ENCODE measurements at places on chromosomes 11 and 22.
A peak's percentile ranks its signal among the peaks of the same experiment; 100 is the strongest.

- no peak for DNase-seq
Measured at GRCh38 chr11:89660234-89660633, 49.9 kb upstream of the TRIM77 start.

DNA sequence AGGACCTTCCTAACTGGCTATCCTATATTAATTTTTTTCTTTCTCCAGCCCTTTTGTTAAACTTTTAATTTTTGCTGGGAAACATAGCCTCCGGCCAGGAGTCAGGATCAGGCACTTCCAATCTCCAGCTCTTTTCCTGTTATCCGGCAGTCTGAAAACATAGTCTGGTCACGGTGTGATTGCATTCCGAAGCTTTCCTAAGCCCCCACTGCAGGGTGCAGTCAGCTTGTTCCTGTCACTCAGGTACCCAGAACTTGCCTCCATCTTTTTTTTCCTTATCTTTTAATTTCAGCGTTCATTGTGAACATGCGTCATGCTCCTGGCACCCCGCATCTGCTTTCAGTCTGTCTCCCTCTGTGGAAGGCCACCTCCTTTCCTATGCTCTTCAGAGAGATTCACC lies 59.4 kb downstream of the GRK3 start:
- DNase-seq: no peak

DNA sequence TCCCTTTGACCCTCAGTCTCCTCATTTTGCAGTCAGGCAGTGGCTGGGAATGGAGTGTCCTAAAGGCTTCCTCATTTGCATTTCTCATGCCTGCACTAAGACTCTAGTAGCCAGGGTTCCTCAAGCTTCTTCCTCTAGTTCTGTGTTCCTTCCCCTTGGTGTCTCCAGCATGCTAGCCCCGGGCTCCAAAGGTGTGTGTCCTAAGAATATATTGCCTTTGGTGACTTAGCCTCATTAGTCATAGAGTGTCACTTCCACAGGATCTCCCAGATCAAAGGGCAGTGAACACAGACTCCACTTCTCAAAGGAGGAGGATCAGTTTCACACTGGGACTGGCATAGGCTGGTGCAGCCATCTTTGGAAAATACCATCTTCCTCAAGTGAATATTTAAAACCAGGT lies 21.4 kb upstream of the ACER3 start:
- no peak for DNase-seq

GRCh38 chr11:67312187-67313021 lies 9.1 kb downstream of the SSH3 start:
- peak; percentile 46 for DNase-seq

DNA sequence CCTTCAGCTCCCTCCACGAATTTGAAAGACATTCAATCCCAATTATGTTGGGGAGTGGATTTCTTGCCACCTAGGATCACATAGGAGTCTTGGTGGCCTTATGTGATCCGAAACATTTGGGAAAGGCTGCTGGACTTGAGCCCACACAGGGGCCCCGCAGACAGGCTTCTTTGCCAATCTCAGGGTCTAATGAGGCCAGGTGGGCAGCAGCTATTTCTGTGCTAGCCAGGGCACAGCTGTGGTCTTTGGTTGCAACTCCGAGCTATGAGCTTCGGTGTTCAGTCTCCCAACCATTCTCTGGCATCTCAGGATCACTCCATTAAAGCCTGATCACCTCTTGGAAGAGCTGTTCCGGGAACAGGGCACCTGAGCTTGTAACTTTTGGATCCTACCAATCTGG lies 84.4 kb downstream of the TP53I11 start:
- no peak for DNase-seq

DNA sequence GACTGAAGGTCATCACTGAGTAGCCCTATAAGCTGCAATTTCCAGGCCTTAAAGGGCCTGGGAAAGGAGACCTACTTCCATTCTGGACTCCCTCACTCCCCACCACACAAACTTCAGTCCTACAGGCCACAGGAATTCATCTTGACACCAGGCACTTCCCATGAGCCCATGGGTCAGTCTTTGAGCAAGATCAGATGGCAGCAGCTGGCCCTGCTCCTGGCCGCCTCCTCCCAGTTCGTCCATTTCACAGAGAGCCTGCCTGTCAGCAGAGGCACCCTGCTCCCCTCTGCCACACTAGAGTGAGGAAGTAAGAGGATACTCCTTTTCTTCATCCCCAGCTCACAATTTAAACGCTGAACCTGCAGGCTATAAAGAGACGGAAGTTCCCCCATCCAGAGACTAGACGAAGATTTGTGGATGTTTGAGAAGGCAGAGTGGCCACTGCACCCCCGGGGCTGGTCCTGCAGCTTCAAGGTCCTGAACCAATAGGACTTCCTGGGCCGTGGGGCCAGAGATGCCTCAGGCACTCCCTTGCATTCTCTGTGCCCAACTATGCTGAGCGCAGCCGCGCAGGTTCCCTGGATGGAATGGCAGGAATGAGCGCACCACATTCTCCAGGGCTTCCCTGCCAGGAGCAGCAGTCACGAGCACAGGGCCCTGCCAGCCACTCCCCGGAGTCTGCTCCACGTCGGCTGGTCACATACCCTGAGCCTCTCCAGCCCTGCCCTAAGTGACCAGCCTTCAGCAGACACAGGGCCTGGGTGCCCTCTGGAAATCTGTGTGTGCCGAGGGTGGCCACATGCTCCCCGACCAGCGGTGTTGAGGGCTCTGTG lies 33.5 kb upstream of the BID start:
- no peak for DNase-seq

GRCh38 chr11:130386056-130386455 lies 42.4 kb downstream of the ADAMTS8 start:
- no peak for DNase-seq

GRCh38 chr11:110000031-110000502 lies 93.1 kb upstream of the ZC3H12C start:
- no peak for DNase-seq

DNA sequence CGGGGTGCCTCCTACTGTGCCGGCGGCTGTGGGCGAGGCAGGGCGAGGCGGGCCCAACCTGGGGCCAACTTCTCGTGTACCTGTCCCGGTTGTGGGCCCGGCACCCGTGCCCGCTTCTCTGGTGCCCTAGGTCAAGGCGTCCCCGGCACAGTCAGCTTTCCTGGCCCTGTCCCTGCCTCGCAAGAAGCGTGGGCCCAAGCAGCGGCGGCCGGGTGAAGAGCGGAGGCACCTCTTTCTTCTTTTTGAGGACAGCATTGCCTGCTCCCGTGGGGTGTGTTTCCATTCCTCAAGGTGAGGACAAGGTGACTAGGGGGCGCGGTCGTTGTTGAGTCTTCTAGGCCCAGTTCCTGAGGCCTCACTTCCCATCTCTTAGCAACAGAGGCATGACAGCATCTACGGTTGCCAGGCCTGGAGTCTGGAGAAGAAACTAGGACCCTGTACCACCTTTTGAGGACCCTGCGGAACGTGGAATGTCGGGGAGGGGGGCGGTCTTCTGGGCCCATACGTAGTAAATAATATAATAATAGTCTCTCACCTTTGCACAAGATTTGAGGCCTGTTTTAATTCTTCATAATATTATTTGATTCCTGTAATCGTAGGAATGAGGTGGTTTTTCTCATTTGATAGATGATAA lies 418 bp downstream of the ACO2 start:
- peak; percentile 56 for DNase-seq

DNA sequence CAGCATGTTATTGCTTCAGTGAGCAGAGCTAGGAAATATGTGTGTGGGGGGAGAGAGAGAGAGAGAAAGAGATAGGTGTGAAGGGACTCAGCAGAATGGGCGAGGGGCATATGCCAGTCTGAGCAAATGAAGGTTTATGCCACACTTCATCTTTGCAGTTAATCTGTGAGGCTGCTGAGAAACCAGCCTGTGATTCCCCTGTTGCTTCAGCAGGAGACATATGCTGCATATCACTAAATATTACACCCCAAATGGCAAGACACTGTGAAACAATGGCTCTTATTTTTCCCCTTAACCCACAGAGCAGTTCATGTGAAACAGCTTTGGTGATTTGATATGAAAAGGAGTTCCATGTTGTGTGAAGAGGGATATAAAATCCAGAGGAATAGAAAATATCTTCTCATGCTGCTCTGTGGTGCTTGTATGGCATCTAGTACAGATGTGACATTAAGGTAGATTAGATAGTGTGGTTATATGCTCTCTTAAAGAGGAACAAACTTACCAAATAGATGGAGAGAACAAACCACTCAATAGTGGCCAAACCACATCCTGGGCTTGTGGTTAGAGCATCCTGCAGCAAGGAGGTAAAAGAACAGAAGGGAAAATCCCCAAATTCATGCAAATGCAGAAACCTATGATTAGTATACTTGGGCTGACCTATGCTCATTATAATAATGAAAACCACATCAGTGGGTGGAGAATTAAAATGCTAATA lies 864.2 kb downstream of the FAM181B start:
- DNase-seq: peak; percentile 86

DNA sequence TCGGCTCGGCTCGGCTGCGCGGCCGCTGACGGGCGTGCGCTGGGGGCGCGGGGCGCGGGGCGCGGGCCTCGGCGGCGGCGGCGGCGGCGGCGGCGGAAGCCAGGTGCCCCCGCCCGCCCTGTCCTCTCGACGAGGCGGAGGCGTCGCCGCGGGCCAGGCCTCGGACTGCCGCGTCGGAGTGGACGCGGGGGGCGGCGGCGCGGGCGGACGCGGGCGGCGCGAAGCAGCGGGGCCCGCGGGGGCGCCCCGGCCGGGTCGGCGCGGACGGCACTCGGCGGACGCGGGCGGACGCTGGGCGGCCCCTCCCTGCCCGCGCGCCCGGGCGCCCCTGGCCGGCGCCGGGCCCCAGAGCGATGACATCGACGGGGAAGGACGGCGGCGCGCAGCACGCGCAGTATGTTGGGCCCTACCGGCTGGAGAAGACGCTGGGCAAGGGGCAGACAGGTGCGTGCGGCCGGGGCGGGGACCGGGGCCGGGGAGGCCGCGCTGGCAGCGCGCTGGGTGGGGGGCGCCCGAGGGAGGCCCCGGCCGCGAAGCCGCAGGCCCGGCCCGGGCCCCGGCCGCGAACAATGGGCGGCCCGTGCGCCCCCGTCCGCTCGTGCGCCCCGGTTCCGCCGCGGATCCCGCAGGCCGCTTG lies at the start of gene BRSK2:
Gene BRSK2, plus strand, starts transcription at position 3 of the 637 bp plus-strand sequence. Its CDS starts 351 bp downstream, at position 354.
- no peak for DNase-seq

DNA sequence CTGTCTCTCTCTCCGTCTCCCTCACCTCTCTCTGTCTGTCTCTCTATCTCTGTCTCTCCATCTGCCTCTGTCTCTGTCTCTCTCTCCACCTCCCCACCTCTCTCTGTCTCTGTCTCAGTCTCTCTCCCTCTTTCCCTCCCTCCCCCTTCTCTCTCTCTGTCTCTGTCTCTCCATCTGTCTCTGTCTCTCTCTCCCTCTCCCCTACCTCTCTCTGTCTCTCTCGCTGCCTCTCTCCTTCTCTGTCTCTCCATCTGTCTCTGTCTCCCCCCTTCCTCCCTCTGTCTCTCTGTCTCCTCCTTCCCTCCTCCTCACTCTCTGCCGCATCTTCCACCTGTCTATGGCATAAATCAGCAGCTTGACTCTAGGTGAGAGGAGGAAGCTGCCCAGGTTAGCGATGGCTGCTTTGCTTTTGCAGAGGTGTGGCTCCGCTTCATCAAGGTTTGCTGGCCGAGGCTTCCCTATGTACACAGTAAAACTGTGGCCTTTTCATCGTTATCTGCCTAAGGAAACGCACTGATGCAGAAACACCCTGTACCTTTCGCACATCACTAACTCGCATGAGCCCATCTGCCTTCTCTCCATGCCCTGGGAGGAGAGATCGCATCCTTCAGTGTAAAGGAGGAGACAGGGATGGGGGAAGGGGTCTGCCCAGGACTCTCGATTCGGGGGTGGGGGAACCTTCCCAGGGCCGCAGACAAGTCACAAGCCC lies 44.5 kb downstream of the ANO1 start:
- DNase-seq: peak; percentile 6

DNA sequence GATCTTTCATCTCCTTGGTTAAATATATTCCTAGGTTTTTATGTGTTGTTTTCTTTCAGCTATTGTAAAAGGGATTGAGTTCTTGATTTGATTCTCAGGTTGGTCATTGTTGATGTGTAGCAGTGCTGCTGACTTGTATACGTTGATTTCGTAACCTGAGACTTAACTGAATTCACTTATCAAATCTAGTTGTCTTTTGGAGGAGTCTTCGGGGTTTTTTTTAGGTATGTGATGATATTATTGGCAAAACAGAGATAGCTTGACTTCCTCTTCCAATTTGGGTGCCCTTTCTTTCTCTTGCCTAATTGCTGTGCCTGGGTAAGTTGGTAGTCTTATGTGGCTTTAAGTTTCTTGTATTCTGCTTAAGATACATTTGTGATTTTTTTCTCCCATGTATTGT lies 52.8 kb downstream of the CBL start:
- no peak for DNase-seq

DNA sequence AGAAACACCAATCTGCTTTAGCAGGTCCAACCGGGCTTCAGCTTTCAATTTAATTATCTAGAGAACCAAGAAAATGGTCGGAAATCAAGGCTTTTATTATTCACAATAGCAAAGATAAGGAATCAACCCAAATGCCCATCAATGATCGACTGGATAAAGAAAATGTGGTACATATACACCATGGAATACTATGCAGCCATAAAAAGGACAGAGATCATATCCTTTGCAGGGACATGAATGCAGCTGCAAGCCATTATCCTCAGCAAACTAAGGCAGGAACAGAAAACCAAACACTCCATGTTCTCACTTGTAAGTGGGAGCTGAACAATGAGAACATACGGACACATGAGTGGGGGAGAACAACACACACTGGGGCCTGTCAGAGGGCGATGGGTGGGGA lies 53.8 kb downstream of the ATG16L2 start:
- no peak for DNase-seq

DNA sequence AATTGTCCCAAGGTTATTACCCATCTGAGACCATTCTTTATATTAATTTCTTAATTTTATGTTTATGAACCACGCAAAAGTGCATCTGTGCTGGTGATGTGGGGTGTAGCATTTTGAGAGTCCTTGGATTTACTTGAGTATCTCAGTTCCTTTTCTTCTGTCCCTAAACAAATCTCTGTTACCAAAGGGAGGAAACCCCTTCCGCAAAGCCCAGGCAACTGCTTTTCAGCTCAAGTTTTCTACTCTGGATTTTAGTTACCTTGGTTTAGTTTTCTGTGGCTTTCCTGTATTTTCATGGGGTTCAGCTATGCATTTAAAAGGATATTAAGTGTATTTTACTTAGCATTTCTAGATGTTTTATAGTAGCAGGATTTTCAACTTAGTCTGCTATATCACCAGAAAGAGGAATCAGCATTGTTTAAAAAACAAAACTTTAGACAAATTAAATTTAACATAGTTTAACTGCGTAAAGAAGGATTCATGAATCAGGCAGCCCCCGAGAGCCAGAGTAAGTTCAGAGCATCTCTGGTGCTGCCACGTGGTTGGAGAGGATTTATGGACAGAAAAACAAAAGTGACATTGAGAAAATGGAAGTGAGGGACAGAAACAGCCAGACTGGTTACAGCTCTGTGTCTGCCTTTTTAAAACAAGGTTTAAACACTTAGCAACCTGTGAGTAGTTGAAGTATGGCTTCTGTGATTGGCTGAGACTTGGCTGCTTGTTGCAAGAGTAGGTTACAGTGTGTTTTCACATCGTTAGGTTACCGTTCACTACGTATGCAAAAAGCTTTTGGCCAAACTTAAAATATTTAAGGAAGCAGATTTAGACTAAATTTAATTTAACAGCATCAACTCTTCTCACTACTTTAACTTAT lies 9.6 kb downstream of the ADM start:
- no peak for DNase-seq

GRCh38 chr22:24040946-24041345 lies 29.8 kb downstream of the CABIN1 start:
- DNase-seq: no peak

- no peak for DNase-seq
Measured at GRCh38 chr11:119149786-119150275, 979 bp downstream of the ABCG4 start.

GRCh38 chr11:75839851-75840250 lies 24.8 kb downstream of the UVRAG start:
- no peak for DNase-seq

Measured in activated CD4-positive, alpha-beta T cell treated with anti-CD3 and anti-CD28 coated beads for 48 hours (primary cell).